Hindlimb muscle (tissue), 1 donor: ENCODE measurements at places on chromosomes 4 and X. TPM values are rescaled to one million over a fixed set of nuclear protein-coding genes. Genes with fewer than 3 reads are reported as not detected.

KIAA1210 gene
- polyA plus RNA-seq, result 0.12 TPM

DMP1 gene
- not detected for polyA plus RNA-seq

- DNase-seq, result no peak
Measured at GRCh38 chrX:50736656-50737055, 77.3 kb downstream of the SHROOM4 start.

DNA sequence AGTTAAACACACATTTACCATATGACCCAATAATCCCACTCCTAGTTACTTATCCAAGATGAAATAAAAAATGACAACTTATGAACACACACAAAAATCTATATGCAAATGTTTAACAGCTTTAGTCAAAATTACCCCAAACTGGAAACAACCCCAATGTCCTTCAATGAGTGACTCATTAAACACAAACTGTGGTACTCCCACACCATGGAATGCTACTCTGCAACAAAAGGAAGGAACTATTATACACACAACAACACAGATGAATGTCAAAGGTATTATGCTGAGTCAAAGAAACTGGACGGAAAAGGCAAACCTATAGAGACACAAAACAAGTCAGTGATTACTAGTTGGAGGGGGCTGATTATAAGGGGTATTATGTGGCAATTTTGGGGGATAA, 40.5 kb downstream of the MED14 start:
- DNase-seq, result no peak

- DNase-seq, result no peak
Measured at GRCh38 chrX:46152756-46153155, 392.5 kb downstream of the ZNF674 start.

GRCh38 chr4:156870131-156870530, 101.5 kb downstream of the PDGFC start:
- no peak for DNase-seq

DNA sequence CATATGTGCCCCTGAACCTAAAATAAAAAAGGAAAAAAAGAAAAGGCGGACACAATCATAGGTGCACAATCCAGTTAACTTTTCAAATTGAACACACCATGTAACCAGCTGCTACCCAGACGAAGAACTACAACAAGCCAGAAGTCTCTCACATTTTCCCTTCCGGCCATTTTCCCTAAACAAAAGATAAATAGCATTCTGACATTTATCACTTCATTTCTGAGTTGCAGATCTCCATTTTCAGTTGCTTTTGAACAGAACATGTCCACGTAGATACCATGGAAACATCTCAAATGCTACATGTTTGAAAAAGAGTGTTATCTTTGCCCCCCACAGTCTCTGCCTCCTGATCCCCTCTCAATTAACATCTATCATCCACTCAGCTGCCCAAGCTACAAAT, 29.2 kb upstream of the CABS1 start:
- no peak for DNase-seq

DNA sequence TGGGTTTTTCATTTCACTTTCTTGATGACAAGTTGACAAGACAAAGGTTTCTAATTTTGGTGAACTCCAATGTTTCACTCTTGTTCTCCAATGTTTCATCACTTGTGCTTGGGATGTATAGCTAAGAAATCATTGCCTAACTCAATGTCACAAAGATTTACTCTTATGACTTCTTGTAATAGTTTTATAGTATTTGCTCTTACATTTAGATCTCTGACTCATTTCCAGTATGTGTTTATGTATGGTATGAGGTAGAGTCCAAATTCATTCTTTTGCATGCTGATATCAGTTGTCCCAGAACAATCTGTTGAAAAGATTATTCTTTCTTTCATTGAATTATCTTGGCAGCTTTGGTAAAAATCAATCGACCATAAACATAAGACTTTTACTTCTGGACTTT, 12.2 kb upstream of the NWD2 start:
- DNase-seq, result no peak

DNA sequence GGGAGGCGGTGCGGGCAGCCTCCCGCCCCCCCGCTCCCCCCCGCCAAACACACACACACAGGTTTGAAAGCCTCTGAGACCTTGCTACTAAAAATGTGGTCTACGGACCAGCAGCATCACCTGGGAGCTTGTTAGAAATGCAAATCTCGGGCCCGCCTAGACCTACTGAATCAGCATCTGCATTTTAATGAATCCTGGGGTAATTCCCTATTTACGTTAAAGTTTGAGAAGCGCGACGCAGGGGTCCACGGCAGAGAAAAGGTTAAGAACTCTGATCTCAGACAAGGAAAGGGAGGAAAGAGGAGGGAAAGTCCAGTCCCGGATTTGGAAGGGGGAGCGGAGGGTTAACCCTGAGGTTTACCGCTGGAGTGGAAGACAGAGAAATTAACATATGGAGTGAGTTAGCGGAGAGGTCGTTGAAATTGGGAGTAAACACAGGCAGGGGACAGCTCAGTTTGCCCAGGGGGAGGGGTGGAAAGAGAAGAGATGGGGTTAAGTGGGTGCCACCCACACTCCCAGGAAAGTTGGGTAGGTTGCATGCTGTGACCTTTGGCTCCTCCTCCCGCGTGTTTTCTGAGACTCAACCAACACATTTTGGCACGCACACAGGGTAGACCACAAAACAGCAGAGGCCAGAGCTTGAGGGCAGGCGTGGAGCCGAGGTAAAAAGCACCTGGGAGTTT, 483.6 kb downstream of the BCOR start:
- no peak for DNase-seq

GRCh38 chrX:151680805-151681204, 14.5 kb upstream of the PRRG3 start:
- DNase-seq, result no peak

DNA sequence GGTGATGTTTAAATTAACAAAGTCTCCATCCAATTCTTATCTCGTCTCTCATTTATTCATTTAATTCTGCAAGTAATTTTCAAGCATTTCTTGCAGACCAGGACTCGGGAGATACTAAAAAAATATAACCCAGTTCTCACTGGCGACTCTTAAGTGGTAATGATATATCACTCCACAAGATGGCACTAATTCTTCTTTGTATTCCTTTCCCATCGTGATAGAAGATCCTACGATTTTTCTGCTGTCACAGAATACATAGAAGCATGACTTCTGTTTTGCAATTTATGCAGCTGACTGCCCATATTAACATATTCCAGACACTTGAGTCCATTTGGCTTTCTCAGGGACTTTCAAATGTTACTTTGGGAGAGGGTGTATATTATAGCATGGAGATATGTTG, 64.0 kb upstream of the FGF13 start:
- DNase-seq, result no peak
